Thoracic aorta (tissue), 2 donors: ENCODE measurements at places on chromosomes 7 and 10.

GRCh38 chr10:99172128-99172738 is 63.4 kb downstream of the HPSE2 start:
- no peak for DNase-seq

DNA sequence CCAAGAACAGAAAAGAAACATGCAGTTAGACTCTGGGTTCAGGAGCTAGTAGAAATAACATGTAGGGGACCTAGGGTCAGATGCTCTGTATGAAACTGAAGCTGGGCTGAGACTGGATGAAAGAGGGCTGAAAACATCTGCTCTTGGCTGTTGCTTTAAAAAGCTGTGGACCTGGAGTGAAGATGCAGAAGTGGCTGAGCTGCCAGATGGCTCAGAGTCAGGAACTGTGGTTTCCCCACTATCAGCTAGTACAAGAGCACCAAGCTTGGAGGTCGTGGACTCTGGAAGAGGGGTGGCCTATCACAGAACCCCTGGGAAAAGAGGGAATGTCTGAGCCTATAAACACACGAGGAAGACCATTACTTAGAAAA is 5.9 kb downstream of the ADK start:
- no peak for DNase-seq

DNA sequence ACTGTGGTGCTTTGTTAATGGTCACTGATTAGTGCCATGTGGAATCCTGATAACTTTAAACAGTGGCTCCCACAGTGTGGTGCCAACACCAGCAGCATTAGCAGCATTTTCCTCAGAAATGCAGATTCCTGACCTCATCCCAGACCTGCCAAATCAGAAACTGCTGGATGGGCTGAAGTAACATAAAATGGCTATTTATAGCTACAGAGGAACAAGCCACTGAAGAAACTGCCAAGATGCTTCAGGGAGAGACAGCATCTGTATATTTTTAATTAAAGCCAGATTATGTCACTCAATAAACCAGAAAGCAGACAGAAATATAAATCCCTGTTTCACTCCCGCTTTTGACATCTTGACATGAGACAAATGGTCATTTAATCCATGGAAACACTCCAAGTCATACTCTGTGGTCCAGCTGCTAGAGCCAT is 178.5 kb downstream of the AMPH start:
- DNase-seq: no peak

- DNase-seq: no peak
Observed at GRCh38 chr7:104653825-104654401, 325.5 kb downstream of the LHFPL3 start.

DNA sequence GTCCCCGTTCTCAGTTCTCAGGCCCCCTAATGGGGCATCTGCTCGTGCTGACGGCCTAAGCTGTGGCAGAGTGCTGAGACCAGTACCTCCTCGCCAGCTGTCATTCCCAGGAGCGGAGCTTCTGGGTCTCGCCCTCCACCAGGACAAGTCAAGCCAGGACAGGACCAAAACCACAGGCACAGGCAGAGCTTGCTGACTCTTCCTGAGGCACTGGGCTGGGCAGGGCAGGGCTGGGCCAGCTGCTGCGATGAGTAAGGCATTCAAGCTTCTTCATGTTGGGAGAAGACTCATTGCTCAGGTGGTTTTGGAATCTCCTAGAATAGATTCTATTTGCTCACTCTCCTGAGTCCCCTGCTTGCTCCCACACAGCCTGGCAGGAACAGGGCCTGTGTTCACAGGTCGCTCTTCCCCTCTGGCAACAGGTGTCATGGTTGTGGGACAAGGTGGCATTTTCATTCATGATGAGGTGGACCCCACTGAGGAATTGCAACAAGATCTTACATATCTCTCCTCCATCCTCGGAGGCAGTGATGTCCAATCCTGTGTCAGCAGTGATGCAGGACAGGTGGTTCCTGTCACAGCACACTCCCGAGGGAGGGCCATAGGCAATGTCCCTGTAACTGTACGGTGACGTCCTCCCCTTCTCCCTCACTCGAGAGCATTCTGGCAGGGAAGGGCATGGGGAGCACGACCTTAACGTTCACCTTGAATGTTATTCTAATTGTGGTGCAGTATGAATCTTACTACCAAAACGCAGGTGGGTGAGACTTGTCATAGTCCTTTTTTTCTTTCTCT is 17.0 kb upstream of the SH3PXD2A start:
- no peak for DNase-seq

DNA sequence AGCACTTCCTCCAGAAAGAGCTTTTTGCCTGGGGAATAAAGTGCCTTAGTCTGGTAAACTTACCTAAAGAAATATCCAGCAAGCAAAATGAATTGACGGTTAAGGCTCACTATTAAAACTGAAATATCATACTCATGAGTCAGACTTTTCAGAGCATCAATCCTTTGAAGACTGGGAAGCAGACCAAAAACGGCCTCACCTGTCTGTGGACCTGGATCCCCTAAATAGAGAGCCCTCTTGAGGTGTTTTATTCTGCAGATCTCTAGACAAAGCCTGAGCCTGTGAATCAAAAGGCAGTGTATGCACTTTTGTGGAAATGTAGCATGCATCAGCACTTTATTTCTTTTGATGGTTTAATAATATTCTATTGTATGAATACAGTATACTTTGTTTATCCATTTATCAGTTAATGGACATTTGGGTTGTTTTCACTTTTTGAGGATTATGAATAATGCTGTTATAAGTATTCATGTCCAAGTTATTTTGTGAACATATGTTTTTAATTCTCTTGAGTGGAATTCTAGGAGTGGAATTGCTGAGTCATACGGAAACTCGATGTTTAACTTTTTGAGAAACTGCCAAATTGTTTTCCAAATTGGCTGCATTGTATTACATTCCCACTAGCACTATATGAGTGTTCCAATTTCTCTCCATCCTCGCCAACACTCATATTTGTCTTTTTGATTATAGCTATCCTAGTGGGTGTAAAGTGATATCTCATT is 449.0 kb upstream of the IGFBP3 start:
- DNase-seq: no peak

DNA sequence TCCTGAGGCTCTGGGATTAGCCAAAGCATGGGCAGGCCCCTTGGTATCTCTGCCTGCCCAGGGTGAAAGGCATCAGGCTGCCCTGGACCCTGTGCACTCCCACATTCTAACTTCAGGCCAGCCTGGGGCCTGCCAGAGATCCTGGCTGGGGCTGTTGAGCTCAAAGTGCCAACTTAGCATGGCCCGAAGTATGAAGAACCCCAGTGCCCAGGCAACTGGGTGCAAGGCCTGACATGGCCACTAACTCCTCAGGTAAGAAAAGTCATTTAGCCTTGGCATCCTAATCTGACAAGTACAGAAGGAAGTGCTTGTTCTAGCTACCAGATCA is 43.2 kb downstream of the FAM53B start:
- no peak for DNase-seq

DNA sequence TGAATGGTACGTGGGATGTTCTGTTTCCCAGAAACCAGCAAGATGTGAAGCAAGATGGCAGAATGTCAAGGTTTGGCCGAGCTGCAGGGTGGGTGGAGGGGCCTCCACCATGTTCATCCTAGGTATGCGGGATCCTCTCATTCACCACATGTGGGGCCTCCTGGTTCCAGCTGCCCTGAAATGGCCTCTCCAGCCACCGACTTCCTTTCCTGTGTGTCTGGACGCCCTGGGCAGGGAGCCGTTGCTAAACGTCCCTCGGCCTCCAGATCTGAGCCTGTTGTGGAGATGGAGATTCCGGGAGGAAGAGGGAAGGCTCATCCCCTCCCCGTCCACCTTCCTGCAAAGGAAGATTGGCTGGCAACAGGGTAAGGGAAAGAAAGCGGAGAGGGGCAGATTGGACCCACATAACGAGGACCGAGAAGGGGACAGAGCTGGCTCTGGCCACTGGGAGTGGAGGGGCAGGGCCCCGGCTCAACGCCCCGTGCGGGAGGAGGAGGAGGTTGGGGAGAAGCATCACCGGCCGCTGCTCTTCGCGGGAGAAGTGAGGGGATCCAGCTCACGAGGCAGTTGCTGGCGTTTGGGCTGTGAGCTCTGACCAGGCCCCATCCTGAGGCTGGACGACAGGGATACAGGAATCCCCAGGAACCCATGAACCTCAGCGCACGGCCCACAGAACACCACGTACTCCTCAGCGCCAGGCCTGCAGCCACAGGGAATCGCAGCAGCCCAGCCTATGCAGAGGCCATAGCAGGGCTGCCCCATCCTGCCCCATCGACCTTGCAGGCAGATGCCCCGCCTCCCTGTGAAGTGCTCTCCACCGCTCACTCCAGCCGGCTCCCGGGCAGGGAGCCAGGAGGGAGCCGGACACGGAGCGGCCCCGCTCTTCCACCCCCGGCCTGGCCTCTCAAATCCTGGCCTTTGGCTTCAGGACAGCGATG is 98.3 kb downstream of the FOXL3 start:
- no peak for DNase-seq

- no peak for DNase-seq
Observed at GRCh38 chr7:76259124-76260093, 43.1 kb upstream of the HSPB1 start.

GRCh38 chr7:124752310-124752709 is 13.3 kb downstream of the GPR37 start:
- DNase-seq: no peak
